ENCODE measurements at places on chromosomes 1 and 21. TPM values are rescaled to one million over a fixed set of nuclear protein-coding genes. Genes with fewer than 3 reads are reported as not detected.

- DNase-seq = no peak
Observed at GRCh38 chr1:193592317-193592716, 405.9 kb upstream of the B3GALT2 start.

- DNase-seq = peak; percentile 45
Observed at GRCh38 chr21:44930543-44930981, 9.3 kb upstream of the SLX9 start.

- DNase-seq = peak; percentile 38
Observed at GRCh38 chr1:77888081-77888780, at the start of gene NEXN. NEXN (plus strand) TSS chr1:77888624; CDS start chr1:77916107, 27,483 bp downstream.

- DNase-seq = no peak
Observed at GRCh38 chr21:17003258-17003615, 509.6 kb upstream of the CXADR start.

DNA sequence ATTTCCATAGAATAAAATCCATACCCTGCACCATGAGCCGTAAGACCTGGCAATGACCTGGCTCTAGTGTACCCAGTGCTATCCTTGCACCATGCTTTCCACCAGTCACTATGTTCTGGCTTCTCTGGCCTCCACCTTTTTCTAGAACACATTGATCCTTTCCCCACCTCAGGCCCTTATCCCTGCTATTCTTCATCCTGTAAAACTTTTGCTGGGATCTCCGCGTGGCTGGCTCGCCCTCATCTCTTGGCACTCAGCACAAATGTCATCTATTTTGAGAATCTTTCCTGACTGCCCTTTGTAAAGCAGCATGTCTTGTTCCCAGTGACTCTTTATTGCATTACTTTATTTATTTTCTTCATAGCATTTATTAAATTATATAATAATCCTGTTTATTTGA is 169.8 kb upstream of the B3GALT2 start:
- no peak for DNase-seq

DNA sequence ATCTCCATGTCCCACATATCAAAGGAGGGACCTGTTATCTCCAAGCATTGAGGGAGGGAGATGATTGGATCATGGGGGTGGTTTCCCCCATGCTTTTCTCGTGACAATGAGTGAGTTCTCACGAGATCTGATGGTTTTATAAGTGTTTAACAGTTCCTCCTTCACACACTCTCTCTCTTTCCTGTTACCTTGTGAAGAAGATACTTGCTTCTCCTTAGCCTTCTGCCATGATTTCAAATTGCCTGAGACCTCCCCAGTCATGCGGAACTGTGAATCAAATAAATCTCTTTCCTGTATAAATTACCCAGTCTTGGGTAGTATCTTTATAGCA is 91.6 kb downstream of the DDAH1 start:
- DNase-seq = no peak

Gene HAO2
- total RNA-seq = not detected

Gene SLC1A7
- 0.50 TPM for total RNA-seq

- DNase-seq = no peak
Observed at GRCh38 chr1:216020743-216021345, 402.4 kb downstream of the USH2A start.

DNA sequence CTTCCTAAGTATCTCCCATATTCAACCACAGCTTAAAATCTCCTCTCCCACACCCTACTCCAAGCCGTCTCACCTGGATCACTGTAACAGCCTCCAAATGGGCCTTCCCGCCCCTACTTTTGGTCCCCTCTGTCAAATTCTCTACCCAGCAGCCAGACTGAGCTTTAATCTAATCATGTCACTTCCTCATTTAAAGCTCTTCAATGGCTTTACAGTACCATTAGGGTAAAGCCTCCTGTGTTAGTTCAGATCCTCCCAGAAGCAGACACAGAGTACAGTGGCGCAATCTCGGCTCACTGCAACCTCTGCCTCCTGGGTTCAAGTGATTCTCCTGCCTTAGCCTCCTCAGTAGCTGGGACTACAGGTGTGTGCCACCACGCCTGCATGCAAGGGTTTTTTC is 46.8 kb upstream of the PSEN2 start:
- DNase-seq = no peak
